ENCODE measurements at places on chromosomes 11 and 22.

DNA sequence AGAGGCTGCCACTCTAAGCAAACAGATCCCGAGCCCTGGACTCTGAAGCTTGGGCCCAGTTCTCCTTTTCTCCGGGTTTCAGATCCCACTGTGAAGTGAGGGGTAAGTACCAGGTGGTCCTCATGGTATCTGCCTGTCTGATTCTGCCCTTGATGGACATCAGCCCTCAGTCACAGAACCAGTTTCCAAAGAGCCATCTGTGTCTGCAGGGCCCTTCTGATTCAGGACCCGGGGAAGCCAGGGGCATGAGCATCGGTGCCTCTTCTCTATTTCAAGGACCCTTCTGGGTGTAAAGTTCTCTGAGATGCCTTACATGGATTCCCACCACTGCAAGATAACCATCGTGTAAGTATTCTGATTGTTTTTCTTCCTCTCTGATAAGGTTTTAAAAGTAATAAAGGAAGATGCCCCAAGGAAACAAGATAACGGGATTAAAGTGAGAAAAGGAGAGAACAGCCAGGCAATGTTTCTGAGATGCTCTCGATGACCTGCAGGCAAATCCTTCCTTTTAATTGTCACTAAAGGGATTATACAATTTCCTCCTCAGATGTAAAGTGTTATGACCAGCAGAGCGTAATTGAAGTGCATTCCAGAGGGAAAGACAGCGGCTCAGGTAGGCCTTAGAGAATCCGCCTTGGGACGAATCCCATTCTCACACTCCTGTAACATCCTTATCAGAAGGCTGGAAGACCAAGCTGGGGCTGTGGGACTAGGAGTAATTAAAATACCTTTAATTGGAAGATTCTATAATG, 924.3 kb downstream of the TBC1D22A start:
- no peak for DNase-seq

DNA sequence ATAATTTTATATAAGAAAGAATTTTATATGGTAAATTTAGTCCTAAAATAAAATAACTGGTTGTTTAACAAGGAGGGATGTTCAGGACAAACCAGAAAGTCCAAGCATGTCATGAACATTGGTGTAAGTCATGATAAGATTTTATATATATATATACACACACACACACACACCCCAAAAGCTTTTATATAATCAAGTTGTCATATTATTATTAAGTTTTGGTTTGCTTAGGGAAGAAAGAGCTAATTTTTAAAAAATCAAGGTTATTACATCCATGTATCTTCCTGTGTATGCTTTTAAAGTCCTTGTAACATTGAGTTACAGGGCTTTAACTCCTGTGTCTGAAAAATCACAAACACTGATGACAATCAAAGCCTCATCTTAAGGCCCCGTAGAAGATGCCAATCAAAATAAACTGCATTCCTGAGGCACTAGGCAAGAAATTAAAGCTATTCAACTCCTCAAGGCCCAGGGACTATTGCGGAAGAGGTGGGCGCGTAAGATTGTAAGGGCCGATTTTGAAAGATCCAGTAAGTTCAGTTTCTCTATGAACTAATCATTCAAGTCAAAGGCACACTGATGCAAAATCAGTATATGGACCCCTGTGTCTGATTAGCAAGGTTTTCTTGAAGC, 16.8 kb downstream of the APOL6 start:
- DNase-seq, result no peak

GRCh38 chr11:76735841-76736240, 47.3 kb upstream of the TSKU start:
- no peak for DNase-seq

DNA sequence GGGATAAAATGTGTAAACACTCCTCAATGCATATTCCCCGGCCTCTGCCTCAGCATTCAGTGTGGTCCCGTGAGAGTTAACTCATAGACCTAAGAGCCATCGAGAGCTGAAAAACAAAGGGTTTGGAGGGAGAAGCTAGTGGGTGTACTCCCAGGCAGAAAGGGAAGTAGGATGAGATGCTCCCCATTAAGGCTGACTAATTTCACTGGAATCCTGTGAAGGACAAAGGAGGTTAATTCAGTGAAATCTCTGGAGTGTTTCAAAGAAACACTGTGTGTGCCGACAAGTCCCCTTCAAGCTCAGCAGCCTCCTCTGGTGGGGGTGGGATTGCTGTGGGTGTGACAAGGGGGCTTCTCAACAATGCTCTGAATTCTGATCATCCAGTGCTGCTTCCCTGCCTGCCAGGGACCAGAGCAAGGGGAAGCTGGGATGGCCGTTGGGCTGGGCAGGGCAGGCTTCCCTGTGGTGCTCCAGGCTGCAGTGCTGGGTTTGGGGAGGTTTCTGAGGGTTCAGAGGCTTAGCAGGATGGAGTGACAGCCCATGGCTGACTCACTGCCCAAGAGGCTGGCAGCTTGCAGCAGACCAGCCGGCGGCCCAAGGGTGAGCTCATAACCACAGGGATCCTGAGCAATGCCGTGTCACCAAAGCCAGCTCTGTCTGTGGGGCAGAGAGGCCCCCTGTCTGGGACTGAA, 61.4 kb upstream of the BMAL1 start:
- DNase-seq, result no peak

- no peak for DNase-seq
These were observed 17.2 kb upstream of the KLHL35 start for GRCh38 chr11:75450236-75450635.

- DNase-seq, result no peak
These were observed 59.3 kb upstream of the NUP160 start for GRCh38 chr11:47907499-47907898.

DNA sequence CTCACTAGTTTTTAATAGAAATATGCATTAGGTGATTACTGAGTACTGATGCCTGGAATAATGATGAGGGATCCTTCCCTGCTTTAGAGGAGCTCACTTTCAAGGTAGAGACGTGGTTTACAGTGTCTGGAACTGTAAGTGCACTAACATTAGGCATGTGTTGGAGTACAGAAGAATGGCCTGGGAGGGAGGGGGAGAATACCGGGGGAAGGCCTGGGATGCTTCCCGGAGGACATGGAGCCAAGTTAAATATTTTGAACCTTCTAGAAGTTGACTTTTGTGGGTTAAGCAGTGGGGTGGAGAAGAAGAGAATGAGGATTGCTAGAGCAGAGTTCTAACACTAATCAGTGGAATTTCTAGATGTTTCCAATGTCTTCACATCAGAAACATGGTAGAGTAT, 261.6 kb downstream of the NELL1 start:
- no peak for DNase-seq

DNA sequence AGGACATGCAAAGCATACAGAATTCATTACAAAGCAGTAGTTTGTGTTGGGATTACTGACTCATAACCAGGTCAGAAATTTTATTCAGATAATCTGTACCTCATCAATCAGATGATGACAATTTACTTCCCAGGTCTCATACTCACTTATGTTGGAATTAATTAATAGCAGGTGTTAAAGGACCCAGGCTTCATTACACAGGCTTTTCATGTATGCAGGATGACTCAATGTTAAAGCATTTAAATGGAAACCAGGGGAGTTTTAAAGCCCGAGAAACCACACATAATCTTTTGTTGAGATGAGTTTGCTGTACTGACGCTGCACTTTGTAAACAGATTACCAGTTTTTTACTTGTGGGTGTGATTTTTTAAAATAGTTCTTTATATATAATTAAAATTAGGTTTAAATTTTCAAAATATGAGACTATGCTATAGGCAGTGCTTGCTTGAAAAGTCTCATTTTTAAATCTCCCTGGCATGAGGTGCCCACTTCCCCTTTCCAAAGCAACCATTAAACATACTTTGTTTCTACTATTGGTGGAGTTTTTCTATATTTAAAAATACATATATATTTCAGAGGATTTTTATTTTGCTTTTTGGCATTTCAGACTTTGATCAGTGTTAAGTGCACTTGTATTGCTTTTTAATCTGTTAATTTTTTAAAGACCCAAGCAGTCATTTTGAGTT, 41.0 kb downstream of the CEP57 start:
- DNase-seq, result no peak

GRCh38 chr11:92425127-92425526, 200.5 kb downstream of the FAT3 start:
- DNase-seq, result no peak

GRCh38 chr11:9090488-9091043, 833 bp downstream of the SCUBE2 start:
- no peak for DNase-seq

GRCh38 chr11:79311461-79311860, 129.4 kb downstream of the TENM4 start:
- DNase-seq, result no peak

DNA sequence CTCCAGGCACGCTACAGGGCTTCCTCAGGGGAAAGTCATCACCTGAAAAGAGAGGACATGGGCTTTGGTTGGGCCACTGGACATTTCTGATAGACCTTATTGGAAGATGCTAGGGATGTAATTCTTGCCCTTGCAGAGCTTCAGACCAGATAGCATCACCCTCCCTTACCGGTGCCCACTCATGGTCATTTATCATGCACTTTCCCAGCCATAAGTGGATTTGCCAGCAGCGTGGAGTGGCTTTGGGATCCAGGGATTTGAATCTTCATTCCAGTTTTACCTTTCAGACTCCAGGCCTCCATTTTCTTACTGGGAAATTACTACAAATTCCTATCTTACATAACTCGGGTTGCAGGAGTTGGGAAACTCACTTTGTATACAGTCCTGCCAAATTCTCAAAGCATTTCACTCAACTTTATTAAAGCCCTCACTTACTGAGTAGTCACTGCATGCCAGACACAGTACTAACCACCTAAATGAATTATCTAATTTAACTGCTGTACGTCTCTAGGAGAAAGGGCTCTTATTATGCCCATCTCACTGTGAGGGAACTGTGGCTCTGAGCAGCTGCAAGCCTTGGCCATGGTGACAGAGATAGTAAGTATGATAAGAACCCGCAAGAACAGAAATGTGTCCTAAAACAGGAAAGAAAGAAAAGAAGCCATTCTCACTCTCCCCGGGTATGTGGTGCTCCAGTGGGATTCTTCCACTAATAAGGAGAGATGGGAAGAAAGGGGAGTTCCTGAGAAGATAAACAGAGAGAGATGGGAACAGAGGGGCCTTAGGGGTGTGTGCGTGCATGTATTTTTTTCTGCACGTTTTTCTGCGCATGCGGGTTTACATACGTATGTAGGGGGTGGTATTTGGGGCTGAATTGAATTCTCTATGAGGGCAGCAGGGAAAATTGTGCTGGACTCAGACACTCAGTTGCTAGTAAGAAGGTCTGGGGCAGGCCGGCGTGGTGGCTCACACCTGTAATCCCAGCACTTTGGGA, 9.7 kb downstream of the CHRM1 start:
- DNase-seq, result no peak

GRCh38 chr11:75421035-75421602, 11.9 kb downstream of the KLHL35 start:
- no peak for DNase-seq

DNA sequence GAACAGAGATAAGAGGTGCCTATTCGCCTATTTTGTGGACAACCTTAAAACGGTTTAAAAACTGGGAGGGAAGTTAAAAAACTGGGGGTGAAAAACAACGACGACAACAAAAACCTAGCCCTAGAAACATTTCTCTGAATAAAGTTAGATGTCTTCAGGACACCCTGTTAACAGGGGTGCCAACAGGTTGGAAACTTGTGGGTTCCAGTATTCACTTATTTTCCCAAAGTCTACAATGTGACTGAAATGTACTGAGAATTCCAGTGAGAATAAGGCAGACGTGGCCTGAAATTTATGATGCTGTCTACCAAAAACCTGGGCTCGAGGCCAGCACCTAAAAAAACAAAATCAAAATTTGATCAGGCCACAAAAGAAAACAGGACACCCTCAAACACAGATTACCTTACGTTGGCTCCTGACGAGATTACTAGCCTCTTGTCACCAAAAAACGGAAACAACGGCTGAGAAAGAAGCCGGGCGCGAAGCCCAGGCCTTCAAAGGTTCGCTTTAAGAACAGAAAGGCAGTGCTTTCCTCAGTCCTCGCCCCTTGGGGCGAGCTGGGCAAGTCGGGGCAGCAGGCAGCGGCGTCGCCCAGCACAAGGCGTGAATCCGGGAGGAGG, 906 bp downstream of the CCDC90B start:
- no peak for DNase-seq

DNA sequence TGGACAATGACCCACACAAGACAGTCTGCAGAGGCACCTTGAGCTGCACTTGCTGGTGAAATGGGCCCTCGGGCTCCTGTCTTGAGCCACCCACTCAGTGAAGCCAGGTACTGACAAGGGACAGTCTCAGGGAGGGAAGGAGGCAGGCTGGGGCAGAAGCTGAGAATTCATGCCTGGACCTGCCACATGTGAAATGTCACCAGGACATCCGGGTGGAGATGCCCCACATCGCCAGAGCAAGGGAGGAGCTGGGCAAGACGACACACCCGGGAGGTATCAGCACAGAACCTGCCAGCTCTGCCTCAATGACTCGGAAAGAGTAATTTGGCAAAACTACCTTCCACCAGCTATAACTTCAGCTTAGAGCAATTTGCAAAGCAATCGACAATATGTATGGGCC, 23.5 kb downstream of the CPT1A start:
- no peak for DNase-seq

DNA sequence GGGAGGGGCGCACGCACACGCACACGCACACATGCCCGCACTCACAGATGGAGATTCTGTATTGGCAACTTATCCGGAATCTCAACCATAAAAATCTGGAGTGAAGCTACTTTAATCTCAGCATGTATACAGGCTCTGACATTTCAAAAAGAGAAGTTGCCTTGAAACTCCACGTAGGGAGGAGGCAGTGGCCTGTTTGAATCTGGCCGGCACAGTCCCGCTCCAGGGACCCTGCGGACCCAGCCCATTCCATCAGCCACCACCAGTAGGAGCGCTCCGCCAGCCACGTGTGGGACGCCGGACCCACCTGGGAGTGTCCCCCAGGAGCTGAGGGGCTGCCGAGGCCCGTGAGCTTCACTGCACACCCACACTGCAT, 1.9 kb upstream of the SYT8 start:
- DNase-seq, result no peak

DNA sequence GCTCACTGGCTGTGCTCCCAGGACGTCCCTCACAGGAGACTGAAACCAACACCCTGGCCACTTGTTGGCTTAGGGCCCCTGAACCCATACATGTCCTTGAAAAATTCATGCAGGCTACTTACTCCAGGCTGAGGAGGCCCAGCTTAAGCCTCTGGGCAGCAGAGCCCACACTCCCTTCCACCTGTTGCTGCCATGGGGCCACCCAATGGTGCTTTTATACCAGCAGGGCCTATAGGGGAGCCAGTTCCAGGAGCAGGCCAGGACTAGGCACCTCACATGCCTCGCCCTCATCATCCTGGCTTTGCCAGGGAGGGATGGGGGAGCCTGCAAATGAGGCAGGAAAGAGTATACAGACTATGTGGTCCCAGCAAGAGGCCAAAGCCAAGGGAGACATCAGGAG, 181.7 kb upstream of the NECTIN1 start:
- DNase-seq, result no peak

DNA sequence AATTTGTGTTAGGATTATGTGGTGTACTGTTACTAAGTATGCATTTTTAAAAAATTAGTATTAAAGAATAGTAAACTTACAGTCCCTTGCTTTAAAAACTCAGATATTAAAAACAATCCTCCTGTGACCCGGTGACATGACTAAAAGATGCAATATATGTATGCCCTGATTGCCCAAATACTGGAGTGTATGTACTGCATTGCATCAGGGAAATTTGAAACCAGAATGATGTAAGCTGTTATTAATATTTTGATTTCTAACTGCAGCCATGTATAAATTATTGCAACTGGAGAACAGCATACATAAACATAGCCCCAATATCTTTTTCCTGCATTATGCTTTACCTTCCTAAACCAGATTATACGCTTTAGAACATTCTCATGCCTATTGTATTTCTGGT, 3.7 kb upstream of the HSPA8 start:
- DNase-seq, result no peak

All from activated naive CD8-positive, alpha-beta T cell treated with anti-CD3 and anti-CD28 coated beads for 36 hours (primary cell).